ENCODE measurements at places on chromosomes 2 and 18.
A peak's percentile ranks its signal among the peaks of the same experiment; 100 is the strongest.

GRCh38 chr18:74963820-74964446 lies 245.0 kb downstream of the PTGR3 start:
- peak; percentile 25 for DNase-seq

- DNase-seq = peak; percentile 73
Measured at GRCh38 chr2:27072920-27073319, 1.5 kb upstream of the OST4 start.

GRCh38 chr2:215699018-215699417 lies 263.1 kb upstream of the FN1 start:
- DNase-seq = no peak

- DNase-seq = no peak
Measured at GRCh38 chr2:235087832-235088495, 136.1 kb downstream of the SH3BP4 start.

DNA sequence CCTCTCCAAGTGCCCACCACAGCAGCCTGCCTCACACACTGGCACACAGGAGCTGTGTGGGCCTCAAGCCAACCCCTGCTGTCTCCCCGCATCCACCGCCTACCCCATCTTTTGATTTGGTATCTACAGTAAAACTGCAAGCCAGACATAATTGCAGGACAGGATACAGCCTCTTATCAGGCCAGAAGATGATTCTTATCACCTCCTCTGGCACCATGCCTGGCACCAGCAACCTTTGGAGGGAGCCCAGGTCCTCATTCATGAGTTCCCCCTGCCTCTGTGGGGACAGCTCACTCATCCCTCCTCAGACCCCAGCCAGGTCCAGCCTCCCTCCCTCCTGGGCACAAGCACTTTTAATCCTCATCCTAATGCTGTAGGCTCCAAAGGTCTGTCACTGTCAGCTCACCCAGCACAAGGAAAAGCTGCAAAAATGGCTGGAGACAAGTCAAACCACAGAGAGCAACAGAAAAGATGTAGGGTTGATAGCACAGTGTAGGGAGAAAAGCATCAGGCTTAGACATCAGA lies 9.7 kb downstream of the RAB11FIP5 start:
- DNase-seq = no peak

DNA sequence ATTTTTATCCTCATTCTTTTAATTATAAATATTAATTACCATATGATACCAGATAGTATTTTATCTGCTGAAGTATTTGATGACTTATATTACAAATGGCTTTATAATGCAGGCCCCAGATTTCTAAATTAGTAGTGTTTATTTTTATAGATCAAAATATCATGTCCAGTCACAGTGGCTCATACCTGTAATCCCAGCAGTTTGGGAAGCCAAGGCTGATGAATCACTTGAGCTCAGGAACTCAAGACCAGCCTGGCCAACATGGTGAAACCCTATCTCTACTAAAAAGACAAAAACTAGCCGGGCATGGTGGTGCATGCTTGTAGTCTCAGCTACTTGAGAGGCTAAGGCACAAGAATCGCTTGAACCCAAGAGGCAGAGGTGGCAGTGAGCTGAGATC lies 100.1 kb upstream of the ARHGAP15 start:
- DNase-seq = peak; percentile 2
